Mesenteric fat pad (tissue), 1 donor: ENCODE measurements at places on chromosomes 11 and 22. TPM values are rescaled to one million over a fixed set of nuclear protein-coding genes. Genes with fewer than 3 reads are reported as not detected.

DNA sequence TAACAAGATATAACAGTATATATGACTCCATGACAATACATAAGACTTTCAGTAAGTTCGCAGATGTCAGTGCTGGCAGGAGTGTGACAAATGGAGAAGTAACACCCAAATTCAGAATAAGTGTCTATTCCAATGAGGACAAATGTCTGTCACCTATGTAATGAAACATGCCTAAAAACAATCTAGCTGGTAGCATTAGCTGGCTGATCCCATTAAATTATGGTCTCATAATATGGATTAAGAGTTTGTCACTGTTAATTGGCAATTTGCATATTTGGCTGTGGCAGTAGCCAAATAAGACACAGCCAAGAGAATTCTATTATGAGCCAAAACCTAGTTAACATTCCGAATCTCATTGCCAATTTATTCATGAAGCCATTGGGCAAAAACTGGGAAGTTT, 30.2 kb upstream of the CAVIN3 start:
- DNase-seq = no peak

DNA sequence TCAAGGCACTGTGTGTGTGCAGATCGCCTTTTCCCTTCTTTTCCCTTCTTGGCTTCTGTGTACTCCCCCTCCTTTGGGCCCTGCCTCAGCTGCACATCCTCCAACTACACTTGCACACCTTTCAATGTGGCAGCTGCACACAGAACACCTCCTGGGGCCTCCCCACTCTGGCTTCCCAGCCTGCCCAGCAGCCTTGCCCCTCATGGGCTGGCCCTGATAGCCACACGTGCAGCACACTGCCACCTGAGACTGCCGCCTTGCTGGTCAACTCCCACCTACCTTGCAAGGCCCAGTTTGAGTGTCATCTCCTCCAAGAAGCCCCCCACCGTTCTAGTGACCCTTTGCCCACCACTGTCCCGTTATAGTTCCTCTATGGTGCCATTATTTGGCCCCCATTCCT, 77.3 kb upstream of the ARFGAP3 start:
- DNase-seq = no peak

DNA sequence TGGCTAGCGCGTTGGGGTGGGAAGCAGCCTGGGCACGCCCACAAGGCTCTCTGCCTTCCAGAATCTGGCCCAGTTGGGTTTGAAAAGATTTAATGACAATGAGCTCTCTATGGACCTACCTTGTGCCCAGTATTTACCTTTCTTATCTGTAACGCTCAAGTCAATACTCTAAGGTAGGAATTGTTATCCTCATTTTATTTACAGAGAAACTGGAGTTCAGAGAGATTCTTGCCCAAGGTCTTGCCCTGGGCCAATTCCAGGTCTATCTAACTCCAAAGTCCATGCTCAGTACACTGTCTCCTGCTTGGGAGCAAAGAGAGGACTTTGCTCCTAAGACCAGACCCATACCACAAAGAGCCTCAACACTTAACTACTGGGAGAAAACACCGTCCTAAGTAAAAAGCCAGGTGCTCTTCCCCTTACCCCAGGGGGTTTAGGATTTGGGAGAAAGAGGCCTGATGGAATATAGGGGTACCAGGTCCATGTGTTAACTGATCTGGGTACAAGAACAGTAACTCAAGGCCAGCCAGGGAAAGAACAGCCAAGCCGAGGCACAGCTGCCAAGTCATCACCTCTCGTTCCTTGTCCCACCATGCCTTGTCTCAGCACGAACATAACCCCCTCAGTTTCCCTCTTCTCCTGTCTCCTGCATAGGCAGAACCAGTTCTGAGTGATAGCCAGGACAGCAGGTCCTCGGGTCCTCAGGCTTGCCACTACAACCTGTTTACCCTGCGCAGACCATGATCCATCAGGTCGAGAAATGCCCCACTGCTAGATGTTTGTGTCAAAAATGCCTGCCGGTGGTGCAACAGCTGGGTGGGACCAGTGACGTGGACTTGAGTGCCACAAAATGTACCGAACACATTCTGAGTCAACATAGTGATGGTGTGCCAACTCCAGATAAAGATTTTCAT, 14.6 kb downstream of the APOA4 start:
- DNase-seq = no peak

GRCh38 chr11:123558536-123559315, 95.7 kb downstream of the SCN3B start:
- no peak for DNase-seq

DNA sequence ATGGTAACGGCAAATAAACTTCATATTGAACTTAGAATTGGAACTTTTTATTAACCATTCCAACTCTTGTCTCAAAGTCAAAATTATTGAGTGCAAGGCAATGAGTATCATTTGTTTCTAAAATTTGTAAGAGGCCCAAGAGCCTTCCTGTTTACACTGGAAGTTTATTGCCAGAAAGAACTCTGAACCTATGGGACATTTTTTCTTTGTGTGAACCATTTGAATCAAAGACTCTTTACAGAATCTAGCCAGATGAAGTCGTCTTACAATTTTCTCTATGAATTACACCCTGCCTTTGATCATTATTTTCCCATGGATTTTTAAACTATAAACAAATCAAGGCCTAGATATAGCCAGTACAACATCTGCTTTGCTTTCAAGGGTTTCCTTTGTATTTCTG, 2.3 kb upstream of the GUCY1A2 start:
- no peak for DNase-seq

DNA sequence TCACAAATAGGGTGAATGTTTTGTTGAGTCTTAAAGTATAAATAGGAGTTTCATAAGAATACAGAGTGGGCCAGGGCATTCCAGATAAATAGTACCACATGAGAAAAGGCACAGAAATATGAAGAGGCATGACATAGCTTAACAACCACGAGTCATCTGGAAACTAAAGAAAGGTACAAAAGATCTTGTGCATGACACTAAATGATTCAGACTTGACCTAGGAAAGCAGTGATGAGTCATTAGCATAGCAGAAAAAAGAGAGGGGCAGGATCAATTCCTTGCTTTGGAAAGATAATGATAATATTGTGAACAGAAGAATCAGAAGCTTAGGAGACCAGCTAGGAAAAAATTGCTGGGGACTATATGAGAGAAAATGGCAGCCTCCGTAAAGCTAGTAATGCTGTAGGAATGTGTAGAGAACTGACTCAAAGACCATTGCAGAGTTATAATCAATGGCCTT, 47.6 kb upstream of the FIBIN start:
- no peak for DNase-seq

The MARK2 gene
- 32.2 TPM for total RNA-seq

The GANAB gene
- 286 TPM for total RNA-seq

The FZD4 gene
- 295 TPM for total RNA-seq
